ENCODE measurements at places on chromosomes 13 and 19.

DNA sequence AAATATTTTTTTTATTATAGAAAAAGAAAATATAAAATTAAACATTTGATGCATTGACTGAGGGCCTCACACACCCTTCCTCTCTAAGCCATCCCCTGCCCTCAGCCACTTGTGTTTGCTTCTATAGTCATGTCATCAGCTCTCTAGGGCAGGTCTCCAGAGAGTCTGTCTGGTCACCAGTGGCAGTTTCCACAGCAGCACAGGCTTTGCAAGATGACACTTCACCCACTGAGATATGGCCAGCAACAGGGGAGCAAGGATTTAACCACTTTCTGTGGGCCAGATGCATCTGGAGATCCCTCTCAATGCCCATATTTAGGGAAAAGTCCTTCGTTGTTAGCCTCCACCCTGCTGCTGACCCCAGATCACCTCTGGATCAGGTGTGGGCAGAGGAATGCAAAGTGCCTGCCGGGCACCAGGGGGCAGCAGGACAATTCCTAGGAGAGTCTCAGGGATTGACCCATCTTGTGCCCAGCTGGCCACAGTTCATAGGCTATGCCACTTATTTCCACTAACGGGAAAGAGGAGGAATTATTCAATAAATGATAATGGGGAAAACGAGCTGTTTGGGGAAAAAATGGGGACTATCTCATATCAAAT is 4.8 kb downstream of the ABCC4 start:
- DNase-seq = peak; percentile 36

DNA sequence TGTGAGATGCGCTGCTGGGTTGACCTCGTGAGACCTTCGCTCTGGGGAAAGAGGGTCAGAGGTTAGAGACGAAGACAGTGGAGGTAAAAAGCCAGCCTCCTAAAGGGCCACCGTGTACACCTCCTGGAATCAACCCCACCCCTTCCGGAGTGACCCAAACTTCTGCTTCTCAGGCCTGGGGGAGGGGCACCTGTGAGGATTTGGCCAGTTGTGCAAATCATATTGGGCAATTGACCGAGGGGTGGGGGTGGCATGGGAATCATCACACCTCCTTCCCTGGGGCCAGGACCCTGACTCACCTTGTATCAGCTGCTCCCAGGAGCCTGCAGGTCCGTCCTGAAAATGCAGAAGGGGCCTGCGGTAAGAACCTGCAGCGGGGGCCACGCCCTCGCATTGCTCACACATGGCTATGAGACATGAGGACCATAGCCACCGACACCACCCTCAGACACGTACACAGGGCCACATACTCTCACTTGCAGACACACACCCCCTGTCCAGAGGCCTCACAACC is 2.8 kb downstream of the TNFSF14 start:
- DNase-seq = peak; percentile 72

DNA sequence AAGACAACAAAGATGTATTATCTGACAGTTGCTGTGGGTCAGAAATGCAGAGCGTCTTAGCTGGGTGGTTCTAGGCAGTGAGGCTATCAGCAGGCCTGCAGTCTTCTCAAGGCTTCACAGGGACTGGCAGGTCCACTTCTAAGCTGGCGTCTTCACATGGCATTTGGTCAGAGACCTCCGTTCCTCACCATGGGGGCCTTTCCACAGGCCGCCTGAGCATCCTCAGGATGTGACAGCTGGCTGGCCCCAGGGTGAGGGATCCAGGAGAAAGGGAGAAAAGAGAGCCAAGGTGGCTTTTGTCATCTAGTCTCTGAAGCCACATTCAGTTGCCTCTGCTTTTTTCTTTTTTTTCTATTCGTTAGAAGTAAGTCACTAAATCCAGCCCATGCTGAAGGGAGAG is 50.3 kb downstream of the FGF14 start:
- no peak for DNase-seq

DNA sequence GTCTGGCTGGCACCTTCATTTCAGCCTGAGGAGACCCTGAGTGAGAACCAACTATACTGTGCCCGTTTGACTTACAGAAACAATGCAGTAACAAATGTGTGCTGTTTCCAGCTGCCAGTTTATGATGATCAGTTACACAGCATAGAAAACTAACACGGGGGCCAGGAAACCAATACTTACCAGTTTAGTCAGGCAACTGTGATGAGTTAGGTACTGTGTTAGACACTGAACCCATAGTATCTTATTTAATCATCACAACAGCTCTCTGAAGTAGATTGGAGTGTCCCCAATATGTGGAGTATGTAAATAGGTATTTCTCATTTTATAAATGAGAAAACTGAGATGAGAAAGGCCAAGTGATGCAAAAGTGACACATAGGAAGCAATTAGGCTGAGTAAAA is 620.9 kb upstream of the KLF12 start:
- DNase-seq = no peak

GRCh38 chr13:44313674-44314073 is 60.0 kb upstream of the SERP2 start:
- no peak for DNase-seq

GRCh38 chr13:93964146-93964512 is 515.4 kb downstream of the DCT start:
- no peak for DNase-seq

- DNase-seq = no peak
These were observed 85.7 kb upstream of the SERP2 start for GRCh38 chr13:44287958-44288357.

DNA sequence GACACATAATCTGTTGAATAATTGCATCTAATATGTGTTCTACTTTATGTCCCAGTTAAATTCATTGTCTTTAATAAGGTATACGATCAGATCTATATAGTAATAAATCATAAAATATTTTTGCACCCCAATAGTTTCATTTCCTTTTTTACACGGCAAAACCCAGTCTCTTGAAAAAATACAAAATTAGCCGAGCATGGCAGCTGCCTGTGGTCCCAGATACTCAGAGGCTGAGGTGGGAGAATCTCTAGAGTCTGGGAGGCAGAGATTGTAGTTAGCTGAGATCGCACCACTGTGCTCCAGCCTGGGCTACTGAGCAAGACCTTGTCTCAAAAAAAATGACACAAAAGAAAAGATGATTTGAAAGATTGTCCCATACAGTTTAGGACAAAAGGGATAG is 52.3 kb upstream of the PARP4 start:
- no peak for DNase-seq
